Neuronal stem cell (in vitro differentiated cells): ENCODE measurements at places on chromosomes 2 and 18.

GRCh38 chr2:144288438-144288837, 231.5 kb downstream of the ZEB2 start:
- DNase-seq = no peak

DNA sequence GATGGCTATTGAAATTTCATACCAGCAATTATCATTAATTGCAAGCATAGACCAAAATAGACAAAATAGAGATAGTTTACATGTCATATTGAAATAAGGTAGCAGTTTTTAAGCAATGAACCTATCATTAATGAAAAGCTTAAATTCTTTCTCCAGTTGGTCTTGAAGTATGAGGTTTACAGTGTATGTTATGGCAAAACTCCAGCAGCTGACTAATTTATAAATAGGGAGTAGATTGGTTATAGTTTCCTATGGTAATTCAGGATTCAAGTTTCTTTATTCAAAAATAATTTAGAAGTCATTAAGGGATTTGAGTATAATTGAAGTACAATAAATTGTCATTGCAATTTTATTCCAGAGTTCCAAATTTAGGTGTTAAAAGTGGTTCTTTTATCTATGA, 69.6 kb upstream of the COL5A2 start:
- DNase-seq = no peak

- no peak for DNase-seq
These were observed 236.6 kb downstream of the PTH2R start for GRCh38 chr2:208643145-208643544.

- no peak for DNase-seq
These were observed 4.0 kb downstream of the C2orf74 start for GRCh38 chr2:61165946-61166345.

- DNase-seq = no peak
These were observed 37.5 kb upstream of the HDAC4 start for GRCh38 chr2:239438368-239438767.
